ENCODE measurements at places on chromosomes 4 and X. TPM values are rescaled to one million over a fixed set of nuclear protein-coding genes. Genes with fewer than 3 reads are reported as not detected.

DNA sequence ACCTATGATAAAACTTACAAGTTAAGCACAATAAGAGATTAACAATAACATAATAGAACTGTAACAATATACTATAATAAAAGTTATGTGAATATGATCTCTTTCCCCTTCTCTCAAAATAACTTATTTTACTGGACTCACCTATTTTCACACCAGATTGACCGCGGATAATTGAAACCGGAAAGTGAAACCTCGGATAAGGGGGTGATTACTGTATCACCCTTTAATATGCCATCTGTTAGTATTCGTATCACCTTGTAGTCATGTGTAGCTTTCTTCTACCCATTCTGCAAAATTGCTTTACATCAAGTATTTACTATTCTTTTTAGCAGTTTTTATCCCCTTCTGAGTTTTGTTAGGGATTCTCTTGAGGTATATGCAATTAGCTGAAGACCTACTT lies 1.8 kb downstream of the SPCS3 start:
- no peak for DNase-seq

DNA sequence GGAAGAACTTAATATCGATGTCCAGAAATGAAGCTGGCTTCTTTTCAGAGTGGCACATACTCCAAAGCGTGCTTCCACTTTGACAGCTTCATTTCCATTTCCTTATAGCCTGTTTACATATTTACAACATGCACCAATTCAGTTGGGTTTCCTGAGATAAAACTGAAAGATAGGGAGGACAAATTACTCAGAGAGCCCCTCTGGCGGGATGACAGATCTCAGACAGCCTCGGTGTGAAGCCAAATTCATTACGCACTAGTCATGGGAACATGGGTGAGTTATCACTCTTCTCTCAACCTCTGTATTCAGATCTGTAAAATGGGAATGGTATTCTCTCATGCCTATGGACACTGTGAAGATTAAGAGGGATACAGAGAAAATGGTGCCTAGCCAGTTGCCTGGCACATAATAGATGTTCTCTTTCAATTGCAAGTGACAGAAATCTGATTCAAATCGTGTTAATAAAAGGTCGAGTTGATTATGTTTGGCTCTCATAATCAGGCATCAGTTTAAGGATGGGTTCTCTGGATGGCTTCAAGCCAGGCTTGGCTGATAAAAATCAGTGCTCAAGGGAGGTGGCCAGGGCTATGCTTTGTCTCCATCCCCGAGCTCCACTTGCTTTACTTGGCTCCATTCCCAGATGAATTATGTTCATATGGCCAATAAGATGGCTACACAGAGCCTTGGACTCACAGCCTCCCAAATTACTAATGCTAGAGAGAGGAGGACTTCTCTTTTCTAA lies 132.2 kb upstream of the C1QTNF7 start:
- DNase-seq, result no peak

DNA sequence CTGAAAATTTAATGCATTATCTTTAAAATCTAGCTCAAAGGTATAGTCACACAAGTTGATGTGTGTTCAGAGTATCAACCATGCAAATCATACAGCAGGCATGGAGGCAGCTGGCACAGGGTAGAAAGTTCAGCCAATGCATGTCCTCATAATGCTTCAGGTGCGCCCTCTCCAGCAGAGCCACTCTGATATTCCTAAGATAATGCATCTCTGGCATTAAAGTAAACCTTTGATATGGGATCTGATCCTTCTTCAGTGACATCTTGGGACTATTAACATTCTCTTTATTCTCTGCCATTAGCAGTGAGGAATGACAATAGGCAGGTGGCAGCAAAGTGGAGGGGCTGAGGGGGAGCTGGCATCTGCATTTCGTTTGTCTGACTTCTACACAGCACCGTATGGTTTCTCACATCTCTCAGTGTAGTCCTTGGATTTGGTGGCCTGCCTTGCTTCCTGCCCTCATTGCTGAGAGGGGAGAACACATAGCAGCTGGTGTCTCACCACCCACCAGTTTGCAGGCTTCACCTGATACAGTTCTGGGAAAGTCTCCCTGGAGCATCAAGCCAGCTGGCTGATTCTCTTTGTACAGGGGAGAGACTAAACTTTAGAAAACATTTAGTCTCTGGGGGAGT lies 168.7 kb upstream of the TBC1D9 start:
- DNase-seq, result no peak

GRCh38 chrX:124249345-124249744 lies 83.1 kb upstream of the TEX13D start:
- DNase-seq, result no peak

DNA sequence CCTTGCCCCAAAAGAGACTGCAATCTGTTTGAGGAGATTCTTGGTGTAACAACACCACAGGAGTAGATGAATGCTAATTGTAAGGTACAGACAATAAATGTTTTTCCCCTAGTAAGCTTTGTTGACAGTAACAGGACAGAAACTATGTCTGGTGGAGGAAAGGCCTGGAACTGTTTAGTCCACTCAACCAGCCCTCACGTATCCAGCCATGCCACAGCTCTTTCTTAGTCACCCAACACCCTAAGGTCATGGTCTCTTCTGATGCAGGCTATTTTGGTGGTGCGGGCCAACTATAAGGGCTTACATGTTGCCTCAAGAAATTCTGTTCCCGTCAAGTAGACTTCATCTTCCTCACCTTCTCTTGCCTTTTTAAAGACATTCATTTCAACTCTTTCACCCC lies 75.9 kb upstream of the GAB1 start:
- no peak for DNase-seq

- no peak for DNase-seq
Measured at GRCh38 chr4:77859256-77859655, 3.4 kb upstream of the MRPL1 start.

- DNase-seq, result peak; percentile 40
Measured at GRCh38 chr4:168685136-168685809, 188.4 kb downstream of the PALLD start.

- no peak for DNase-seq
Measured at GRCh38 chr4:81506731-81507130, 35.0 kb upstream of the RASGEF1B start.

DNA sequence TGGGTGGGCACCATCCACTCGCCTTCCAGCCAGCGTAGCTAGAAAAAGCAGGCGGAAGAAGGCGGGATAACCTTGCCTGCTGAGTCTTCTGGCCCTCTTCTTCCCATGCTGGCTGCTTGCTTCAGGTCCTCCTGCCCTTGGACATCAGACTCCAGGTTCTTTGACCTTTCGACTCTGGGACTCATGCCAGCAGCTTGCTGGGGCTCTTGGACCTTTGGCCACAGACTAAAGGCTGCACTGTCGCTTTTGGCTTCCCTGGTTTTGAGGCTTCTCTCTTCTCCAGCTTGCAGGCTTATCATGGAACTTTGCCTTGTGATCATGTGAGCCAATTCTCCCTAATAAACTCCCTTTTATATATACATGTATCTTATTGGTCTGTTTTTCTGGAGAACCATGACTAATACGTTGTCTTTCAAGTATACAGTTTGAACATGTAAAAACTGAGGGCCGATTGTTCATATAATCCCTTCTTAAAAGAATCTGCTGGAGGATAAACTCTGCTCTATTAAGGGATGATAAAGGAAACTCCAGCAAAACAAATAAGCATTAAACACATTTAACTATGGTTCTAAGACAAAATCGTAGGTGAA lies 116.6 kb upstream of the LCORL start:
- DNase-seq, result no peak

DNA sequence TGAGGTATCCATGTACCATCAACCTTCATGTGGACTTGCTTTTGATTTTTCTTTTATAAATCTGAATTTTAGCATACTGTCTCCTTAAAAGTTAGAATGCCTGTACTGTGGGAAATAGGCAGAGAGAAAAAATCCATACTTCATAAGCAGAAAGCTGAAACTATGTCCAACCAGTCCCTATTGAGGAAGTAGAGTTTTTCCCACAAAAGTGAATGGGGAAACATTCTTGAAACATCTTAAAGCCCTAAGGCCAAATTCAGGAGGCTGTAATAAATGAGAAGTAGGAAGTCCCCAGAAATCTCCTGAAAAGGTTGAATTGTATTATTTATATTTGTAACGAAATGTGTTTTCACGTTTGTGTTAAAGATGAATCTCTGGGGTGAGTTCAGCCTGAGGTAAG lies 56.3 kb downstream of the ENOX2 start:
- DNase-seq, result no peak

GRCh38 chr4:77360451-77360850 lies 203.4 kb downstream of the CCNG2 start:
- DNase-seq, result no peak

- no peak for DNase-seq
Measured at GRCh38 chr4:186360551-186360950, 94.6 kb downstream of the F11 start.

Gene SLC7A11
- polyA plus RNA-seq, result 0.76 TPM

Gene CUL4B
- polyA plus RNA-seq, result 114 TPM

Gene GPR143
- 1.1 TPM for polyA plus RNA-seq

Gene PAGE5
- not detected for polyA plus RNA-seq

Gene PRDM8
- 7.9 TPM for polyA plus RNA-seq

Measured in muscle of arm (tissue), 14 donors.